ENCODE measurements at places on chromosomes 3 and 15.

DNA sequence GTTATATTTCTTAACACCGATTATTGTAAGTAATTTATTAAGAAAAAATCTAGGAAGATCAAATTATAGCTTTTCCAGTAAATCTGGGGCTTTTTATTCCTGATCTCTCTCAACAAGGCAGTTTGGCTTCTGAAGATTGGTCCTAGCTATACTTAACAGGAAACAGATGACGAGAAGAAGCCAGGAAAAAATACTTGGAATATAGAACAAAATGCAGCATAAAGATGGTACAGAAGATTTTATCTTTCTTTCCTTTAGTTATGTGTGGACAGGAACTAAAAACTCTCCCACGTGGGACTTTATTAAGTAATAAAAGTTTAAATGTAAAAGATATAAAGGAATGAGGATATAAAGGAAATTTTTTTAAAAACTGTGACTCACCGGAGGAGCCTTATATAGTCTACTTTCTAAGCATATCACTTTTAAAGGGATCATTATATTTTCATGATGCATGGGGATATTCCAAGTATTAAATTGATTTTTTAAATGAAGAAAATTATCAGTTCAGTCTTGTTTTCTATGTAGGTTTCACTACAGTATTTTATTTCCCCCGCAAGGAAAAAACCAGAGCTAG is 8.2 kb downstream of the B3GNT5 start:
- no peak for DNase-seq

- DNase-seq = no peak
Measured at GRCh38 chr3:189688262-189688661, 57.1 kb downstream of the TP63 start.

GRCh38 chr3:129947538-129948240 is 26.8 kb upstream of the TRH start:
- DNase-seq = no peak

GRCh38 chr3:124605781-124606579 is 124.3 kb upstream of the UMPS start:
- no peak for DNase-seq

- DNase-seq = peak; percentile 63
Measured at GRCh38 chr3:175495331-175495730, 636.2 kb downstream of the NAALADL2 start.

- DNase-seq = no peak
Measured at GRCh38 chr3:9512456-9513045, 41.1 kb downstream of the LHFPL4 start.
